Kidney tubule cell (primary cell): ENCODE measurements at places on chromosomes 11 and 22.
A peak's percentile ranks its signal among the peaks of the same experiment; 100 is the strongest.

DNA sequence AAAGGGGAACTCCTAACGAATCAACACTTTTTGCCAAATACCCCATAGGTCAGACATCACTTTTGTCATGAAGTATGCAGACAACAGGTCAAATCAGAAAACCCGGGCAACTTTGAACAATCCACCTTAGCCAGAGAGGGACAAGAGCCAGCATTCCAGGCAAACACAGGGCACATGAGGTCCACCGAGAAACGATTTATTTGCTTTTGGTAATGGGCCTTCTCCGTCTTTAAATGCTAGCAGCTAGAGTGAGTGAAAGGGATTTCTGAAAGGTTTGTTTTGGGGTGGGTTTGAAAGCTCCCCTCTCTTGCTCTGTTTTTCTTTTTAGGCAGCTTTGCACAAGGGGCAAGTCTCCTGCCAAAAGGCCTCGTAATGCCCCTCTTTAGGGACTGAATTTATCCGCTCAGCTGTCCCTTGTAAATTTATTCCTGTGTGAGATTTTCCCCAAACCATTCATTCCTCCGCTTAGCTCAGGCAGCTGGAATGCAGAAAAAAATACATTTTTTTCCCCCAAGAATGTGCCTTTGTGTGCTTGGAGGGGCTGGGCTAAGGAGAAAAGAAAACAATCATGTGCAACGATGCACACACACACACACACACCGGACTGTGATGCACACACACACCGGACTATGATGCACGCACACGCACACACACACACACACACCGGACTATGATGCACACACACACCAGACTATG, 196.9 kb downstream of the SNX19 start:
- peak; percentile 47 for DNase-seq

GRCh38 chr11:132142121-132142520, 771.7 kb downstream of the NTM start:
- peak; percentile 50 for DNase-seq

DNA sequence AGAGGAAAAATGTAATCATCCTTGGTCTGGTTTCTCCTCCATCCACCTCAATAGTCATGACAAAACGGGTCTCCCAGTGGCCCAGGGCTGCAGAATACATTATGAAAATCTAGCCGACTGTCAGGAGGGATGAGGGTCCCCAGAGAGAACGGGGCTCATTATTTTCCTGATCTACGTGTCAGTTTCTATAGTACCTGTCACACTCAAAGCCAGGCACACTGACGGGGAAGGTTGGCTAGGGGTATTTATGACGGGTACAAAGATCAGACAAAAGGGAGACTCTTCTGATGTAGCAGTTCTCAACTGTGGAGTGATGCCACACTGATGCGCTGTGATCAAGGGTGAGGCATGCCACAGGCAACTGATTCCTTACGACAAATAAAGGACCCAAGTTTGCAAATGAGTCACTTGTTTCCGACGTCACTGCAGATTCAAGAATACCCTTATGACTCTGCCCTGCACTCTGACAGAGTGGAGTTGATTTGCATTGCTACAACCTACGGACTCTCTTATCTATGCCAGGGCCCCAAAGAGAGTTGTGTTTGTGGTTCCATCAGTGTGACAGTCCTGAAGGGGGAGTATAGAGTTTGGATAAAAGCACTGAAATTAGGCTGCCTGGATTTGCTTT, 188.2 kb upstream of the TBCEL start:
- peak; percentile 12 for DNase-seq

DNA sequence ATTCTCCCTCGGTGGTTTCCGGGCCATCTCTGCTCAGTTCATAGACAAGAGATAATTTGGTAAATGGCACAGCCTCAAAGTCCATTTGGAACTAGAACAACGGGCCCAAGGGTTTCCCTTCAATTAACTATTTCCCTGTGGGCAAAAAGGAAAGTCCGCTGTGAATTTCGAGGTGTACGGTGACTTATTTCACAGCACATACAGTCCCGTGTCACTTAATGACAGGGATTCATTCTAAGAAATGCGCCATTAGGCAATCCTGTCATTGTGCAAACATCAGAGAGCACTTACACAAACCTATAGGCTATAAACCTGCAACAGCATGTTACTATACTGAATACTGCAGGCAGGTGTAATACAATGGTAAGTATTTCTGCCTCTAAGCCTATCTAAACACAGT, 551.6 kb downstream of the OPCML start:
- DNase-seq, result no peak

GRCh38 chr11:127616158-127616557, 615.6 kb upstream of the KIRREL3 start:
- no peak for DNase-seq

DNA sequence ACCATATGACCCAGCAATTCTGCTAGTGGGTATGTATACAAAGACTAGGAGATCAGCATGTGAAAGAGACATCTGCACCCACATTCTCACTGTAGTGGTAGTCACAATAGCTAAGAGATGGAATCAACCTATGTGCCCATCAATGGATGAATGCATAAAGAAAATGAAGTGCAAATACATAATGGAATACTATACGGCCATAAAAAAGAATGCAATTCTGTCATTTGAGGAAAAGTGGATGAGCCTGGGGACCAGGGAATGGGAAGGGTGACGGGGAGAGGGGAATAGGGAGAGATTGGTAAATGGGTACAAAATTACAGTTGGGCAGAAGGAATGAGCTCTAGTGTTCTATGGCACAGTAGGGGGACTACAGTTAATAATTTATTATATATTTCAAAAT, 26.7 kb upstream of the SMIM38 start:
- no peak for DNase-seq

DNA sequence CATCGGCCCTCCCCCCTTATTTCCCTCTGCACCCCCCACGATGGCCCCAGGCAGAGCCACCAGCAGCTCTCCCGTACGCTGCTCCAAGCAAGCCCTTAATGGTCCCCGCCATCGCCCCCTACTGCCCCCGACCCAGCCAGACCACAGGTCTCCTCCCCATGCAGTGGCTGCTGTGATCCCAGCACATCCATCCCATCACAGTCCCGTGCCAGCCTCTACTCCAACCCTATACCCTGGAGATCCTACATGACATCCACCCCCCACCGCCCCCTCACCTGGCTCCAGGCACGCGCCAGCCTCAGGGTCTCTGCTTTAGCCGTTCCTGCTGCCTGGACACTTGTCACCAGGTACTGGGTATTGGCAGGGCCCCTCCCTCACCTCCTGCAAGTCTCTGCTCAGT, 85.8 kb upstream of the RTL6 start:
- DNase-seq, result no peak

GRCh38 chr22:45867118-45867905, 109.7 kb downstream of the WNT7B start:
- peak; percentile 37 for DNase-seq

DNA sequence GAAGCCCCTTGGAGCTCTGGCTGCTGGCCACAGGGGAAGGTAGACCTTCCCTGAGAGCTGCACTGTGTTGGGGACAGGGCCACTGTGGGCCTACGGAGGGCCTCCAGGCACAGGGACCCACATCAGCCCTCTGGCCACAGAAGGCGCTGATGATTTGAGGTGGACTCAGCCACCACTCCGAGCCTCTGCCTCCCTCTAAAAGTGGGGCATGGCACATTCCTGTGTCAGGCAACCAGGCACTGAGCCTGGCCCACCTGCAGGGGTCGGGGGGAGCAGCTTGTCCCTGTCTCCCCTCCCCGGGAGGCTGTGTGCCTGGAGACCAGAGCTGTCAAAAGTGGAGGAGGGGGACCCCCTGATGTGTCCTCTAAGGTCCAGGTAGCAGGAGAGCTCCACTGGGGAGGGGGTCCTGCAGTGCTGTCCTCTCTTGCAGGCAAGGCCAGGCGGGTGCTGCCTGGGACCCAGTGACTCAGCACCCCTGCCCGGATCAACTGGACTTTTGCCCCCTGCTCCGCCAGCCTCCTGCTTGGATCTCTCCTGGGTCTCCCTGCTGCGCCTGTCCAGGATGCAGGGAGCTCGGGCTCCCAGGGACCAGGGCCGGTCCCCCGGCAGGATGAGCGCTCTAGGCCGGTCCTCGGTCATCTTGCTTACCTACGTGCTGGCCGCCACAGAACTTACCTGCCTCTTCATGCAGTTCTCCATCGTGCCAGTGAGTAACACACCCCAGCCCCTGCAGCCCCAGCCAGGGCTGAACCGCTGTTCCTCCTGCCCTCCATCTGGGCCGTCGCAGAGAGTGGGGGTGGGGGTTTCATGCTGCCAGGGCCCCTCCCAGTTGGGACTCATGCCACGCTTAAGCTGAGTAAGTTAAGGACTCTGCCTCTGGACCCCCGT, 17.5 kb upstream of the CDKN1C start:
- no peak for DNase-seq

- DNase-seq, result no peak
Measured at GRCh38 chr22:36253523-36254490, 874 bp downstream of the APOL1 start.

- no peak for DNase-seq
Measured at GRCh38 chr11:94171693-94172440, 43.2 kb downstream of the PANX1 start.

DNA sequence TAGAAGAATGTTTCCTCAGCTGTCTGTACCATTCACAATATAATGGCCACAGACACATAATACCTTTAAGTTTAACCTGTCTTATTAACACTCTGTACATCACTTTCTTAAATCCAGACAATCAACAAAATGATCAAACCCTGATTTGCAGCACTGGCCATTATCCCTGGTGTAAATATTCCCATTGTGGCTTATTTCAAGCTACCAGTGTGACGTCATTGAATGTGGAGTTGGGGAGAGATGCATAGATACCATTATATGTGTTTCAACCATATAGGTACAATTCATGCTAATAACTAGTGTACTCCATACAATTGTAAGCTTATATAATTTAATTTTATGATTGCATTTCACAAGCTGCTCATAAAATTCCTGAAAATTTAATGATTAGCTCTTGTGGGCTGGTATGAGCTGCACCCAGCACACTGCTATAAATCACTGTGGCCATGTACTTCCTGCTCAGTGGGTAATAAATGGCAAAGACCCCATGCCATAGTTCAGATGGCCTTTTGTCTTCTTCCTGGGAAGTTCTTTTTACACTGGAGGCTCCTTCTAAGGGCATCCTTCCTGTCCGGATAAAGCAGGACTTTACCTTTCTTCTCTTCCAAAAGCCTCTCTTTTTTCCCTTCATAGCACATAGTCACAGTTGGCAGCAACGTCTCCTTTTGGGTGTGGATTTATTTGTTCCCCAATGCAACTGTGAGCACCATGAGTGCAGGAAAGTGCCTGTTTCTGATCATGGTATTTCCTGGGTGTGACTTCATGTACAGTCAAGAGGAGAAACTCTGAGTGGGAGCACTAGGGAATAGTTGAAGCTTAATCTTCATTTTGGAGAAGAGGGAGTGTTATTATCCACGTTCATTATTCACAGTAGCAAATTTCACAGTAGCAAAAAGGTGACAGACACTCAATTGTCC, 87.8 kb downstream of the MIAT start:
- DNase-seq, result peak; percentile 70

DNA sequence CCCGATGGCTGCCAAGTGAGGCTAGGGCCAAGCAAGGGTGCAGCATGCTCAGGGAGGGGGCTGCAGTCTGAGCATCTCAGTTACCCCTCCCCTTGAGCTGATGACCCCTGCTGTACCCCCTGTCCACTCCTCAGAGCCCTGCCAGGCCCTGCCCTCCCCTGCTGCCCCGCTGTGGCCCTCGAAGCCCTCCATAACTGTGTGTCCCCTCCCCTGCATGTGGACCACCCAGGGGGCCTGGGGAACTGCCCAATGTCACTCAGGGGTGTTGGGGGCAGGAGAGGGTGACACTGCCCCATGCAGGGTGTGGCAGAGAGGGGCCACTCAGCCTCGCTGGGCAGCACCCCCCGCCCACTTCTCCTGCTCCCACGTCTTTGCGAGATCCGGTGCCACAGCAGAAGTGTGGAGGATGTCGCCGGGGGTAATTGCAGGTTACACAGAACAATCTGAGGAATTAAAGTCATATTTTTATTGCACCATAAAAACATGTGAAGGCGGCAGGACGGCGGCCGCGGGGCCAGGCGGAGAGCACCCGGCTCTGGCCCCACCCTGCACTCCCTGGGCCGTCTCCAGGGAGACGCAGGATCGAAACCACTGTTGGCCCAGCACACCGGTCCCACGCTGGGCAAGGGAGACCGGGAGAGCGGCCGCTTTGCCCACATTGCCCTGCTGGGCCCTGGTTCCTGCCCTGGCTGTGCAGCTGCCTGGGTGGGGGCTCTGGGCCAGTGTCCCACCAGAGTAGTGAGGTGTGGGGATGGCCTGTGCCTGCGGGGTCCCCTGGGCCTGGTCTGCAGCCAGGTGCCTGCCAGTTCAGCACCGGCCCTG, 18.7 kb upstream of the GNB1L start:
- no peak for DNase-seq

DNA sequence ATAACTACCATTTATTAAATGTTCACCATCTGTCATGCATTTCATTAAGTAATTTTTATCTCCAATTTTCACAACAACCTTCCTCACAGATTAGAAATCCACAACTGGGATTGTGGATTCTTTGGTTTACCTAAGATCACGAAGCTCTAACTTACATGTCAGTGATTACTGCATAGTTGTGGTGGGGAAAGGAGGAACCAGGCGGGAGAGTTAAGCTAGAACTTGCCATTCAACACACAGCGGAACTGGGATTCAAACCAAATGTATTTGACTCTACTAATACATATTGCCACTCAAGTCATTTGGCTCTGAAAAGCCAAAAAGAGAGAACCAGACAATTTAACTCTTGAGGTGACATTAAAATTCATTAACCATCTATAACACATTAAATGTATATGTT, 10.4 kb upstream of the LAYN start:
- no peak for DNase-seq

GRCh38 chr22:49871482-49871881, 17.8 kb downstream of the ZBED4 start:
- no peak for DNase-seq

- DNase-seq, result no peak
Measured at GRCh38 chr11:59900366-59901126, 22.0 kb downstream of the OOSP3 start.

GRCh38 chr22:48644108-48644507, 1183.6 kb downstream of the BRD1 start:
- DNase-seq, result no peak

- DNase-seq, result no peak
Measured at GRCh38 chr22:47610764-47611163, 848.3 kb downstream of the TBC1D22A start.

DNA sequence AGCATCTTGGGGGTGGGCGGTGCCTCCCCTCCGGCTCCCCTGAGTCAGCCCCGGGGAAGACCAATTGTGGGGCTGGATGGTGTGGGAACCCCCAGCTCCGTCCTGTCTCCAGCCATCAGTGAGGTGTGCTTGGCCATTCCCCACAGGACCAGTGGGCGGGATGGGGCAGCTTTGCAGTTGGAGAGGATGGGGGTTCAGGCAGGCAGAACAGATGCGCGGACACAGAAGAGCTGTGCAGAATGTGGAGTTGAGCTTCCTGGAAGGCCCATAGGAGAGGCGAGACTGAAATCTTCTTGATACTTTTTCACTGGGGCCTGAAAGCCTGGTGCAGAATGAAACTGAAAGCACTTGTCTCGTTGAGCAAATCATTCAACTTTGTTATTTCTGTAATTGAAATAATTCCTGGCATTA, 23.8 kb downstream of the PARVB start:
- DNase-seq, result no peak

GRCh38 chr11:123729602-123730001, 11.9 kb downstream of the ZNF202 start:
- DNase-seq, result peak; percentile 65
